Nucleus accumbens (tissue), 56 donors: ENCODE measurements at places on chromosomes 4 and X.

DNA sequence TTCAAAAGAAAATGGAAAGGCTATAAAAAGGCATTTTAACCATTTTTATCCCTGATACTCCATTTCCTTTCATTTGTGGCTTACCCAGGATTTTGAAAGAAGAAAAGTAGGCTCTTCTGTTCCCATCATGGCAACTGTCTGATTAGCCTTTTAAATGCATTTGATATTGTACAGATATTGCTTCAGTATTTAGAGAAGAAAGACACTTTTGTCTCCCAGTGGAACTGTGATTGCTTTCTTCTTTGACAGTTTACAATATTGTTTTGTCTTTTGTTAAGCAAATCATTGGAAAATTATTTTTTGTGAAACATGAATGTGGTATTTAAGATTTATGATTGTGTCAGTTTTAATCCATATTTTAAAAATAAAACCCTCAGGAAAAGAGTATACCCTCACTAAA lies 297.4 kb upstream of the TACR3 start:
- no peak for DNase-seq

DNA sequence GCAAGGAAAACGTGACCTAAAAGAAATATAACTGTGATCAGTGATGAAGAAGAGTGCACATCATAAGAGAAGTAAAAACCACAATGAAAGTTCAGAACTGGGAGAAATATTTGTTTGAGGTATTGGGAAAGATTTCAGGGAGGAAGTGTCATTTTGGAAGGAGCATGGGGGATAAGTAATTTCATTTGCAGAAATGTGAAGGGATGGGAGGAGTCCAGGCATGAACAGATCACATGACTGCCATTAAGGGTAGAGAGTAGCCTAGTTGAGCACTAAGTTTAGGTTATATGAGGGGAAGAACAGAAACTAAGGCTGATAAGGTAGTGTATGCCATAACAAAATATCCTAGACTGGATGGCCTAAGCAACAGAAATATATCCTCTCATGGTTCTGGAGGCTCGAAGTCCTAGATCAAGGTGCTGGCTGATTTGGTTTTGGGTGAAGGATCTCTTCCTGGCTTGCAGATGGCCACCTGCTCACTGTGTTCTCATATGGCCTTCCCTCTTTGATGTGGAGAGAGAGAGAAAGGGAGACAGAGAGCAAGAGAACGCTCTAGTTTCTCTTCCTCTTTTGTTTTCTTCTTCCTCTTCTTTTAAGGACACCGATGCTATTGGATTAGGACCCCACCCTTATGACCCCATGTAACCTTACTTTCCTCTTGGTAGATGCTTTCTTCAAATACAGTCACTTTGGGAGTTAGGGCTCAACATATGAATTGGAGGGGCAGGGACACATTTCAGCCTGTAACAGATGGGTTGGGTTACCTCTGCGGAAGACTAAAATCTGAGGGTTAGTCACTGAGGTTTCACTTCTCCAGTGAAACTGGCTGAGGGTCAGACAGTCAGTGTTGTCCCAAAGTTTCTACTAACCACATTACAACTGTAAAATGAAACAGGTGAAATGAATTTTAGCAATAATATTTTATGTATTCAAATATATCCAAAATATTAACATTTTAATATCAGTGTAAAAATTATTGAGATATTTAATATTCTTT lies 77.9 kb downstream of the EGF start:
- no peak for DNase-seq

DNA sequence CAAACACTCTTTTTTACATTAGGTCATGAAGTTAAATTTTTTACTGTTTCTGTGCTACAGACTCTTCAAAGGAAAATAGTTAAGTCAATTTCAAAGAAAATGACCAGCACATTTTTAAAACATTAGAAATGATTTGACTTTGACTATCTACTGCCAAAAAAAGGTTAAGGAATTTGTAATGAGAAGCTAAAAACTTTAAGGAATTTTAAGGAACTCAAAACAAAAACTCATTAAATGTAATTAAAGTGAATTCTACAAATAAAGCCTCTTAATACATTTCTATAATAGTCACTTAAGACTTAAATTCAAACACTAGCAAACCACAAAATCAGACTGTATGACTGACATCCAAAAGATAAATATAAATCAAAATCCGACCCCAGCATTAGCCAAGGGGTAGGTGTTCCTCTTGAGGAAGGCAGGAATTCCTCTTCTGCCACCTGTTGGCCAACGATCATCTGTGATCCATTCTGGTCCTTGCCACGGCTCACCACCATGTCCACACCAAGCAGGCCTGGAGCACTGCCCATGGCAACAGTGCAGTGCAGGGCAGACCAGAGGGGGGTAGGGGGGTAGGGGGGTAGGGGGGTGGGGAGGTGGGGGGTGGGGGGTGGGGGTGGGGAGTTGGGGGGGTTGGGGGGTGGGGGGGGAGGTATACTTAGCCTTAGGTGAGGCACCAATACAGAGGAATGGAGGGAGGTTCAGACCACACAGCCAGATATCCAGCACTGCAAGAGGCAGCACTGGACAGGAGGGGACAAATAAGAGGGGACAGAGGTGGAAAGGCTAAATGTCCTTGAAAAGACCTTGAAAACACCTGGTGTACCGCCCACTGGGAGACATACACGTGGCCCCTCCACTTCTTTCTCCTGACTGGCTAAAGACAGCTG lies 287.4 kb downstream of the CHIC1 start:
- DNase-seq, result no peak

GRCh38 chrX:652341-652741 lies 21.8 kb downstream of the SHOX start:
- no peak for DNase-seq

DNA sequence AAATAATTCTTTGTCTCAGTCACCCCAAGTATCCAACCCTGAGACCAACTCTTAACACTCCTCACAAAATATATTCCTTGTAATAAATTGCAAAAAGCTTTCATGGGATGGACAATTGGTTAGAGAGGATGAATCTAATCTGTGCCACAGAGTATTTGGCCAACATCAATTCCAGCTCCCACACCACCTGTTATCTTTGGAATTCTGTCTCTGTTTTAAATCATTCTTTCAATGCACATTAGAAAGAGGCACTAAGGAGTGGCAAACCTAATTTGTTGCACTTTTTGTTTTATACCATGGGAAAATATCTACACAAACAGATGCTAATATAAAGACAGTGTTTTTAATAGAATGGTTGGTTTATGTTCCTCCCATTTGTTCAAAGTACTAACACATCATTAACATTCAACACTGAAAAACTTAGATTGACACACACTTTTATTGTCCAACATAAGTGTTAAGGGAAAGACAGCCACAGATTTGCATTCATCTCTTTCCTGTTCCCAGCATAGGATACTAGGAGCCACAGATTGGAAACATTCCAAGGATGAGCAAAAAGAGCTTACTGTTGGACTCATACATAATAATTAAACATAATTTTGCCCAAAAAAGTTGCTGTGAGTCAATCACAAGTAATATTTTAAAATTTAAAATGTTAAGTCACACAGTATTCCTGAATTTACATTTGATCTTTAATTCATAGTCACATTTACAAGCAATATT lies 116.4 kb downstream of the PPA2 start:
- no peak for DNase-seq

GRCh38 chr4:48653217-48654014 lies 126.7 kb downstream of the FRYL start:
- DNase-seq, result peak; percentile 49

GRCh38 chrX:138890491-138890890 lies 179.0 kb upstream of the FGF13 start:
- DNase-seq, result no peak

- DNase-seq, result no peak
Measured at GRCh38 chrX:39788521-39788920, 309.2 kb downstream of the BCOR start.

- DNase-seq, result no peak
Measured at GRCh38 chrX:9438933-9439494, 25.8 kb upstream of the TBL1X start.
